Motor neuron (in vitro differentiated cells): ENCODE measurements at places on chromosomes 1 and 21. TPM values are rescaled to one million over a fixed set of nuclear protein-coding genes. Genes with fewer than 3 reads are reported as not detected.

GRCh38 chr1:85371021-85371420, 93.9 kb downstream of the DDAH1 start:
- ATAC-seq: no peak

DNA sequence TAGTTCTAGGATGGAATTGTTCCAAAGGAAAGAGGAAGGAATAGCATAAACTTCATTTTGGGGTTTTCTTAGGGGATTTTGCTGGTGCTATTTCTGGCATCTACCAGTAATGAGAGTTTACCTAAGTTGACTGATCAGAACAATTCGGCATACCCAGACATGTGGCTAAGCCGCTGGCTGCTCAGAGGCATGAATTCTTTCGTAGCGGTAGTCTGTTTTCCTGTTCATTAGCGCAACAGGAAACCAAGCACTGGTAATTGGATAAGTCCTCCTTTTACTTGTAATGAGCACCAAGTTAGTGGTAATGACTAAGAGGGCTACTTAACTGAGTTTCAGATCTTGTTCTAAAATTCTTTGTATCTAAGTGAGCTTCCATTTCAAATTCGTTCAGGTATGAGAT, 38.6 kb downstream of the C21orf91 start:
- ATAC-seq: no peak

DNA sequence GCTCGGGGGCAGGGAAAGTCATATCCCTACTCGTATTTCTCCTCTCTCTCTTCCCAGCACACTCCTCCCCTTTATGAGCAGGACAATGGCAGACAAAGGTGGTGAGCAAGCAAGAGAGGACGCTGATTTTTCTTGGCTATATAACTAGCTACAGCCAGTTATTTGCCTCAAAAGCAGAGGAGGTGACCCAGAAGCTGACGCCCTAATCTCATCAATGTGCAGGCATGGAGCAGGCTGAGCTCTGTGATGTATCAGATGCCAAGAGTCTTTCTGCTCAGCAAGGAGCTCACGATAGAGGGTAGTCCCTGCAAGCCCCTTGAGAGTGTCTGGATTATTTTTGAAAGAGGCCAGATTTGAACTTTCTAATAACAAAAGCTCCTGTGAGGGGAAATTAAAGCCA, 75.5 kb downstream of the ASTN1 start:
- ATAC-seq: peak; percentile 93

DNA sequence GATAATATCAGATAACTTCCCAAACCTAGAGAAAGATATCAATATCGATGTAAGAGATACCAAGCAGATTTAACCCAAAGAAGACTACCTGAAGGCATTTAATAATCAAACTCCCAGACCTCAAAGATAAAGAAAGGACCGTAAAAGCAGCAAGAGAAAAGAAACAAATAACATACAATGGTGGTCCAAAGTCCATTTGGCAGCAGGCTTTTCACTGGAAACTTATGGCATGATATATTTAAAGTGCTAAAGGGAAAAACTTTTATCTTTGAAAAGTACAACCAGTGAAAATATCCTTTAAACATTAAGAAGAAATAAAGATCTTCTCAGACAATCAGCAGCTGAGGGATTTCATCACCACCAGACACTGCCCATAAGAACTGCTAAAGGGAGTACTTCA, 812.7 kb upstream of the ADAMTS5 start:
- no peak for ATAC-seq

GRCh38 chr1:213584272-213584671, 403.5 kb upstream of the PROX1 start:
- no peak for ATAC-seq

GRCh38 chr1:119859647-119860046, 36.7 kb downstream of the ADAM30 start:
- no peak for ATAC-seq

- no peak for ATAC-seq
Observed at GRCh38 chr1:202170726-202171125, 10.3 kb upstream of the PTPN7 start.

GRCh38 chr1:82836213-82836972, 1035.7 kb downstream of the ADGRL2 start:
- peak; percentile 21 for ATAC-seq

DNA sequence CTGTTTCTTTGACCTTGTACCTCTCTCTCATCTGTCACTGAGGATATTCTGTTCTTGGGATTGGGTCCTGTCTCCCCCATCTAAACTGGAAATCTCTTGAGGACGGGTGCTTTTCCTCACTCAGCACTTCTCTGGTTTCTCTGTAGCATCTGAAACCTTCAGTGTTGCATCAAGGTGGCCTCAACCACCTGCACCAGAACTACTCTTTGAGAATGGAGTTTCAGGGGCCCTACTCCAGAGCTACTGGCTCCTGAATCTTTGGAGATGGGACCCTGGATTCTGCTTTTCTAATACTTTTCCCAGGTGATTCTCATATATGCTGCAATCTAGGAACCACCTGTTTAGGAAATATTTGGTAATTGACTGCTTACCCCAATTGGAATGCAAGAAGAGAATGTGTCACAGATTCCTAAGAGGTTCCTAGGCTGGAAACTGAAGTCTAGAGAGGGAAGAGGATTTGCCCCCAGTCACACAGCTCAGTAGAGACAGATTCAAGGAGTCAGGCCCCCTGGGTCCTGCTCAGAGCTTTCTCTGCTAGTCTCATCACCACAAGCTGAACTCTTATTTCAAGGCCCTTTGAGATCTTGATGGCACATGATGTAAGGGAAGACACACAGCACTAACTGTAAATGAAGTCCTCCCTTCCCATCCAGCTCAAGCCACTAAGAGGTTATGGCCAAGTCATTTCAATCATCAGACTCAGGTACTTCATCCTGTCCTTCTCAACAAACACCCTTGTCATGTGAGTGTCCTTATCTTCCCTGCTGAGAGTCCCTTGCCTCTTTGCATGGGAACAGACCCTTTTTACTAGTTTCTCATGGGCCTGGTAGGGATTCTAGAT, 48.7 kb downstream of the EIF2D start:
- no peak for ATAC-seq

GRCh38 chr1:198763298-198763714, 124.5 kb downstream of the PTPRC start:
- no peak for ATAC-seq

GRCh38 chr1:93014168-93014567, 52.9 kb upstream of the DIPK1A start:
- ATAC-seq: no peak

Gene TMEM35B
- total RNA-seq: 29.3 and 32.0 TPM in 2 replicates

Gene SGIP1
- total RNA-seq: 0.46 TPM in 1 of 2 replicates, not detected in the other

Gene GPX7
- total RNA-seq: 45.6 and 48.4 TPM in 2 replicates

Gene PRAMEF7
- not detected in 2 replicates for total RNA-seq

Gene PCP4
- total RNA-seq: not detected in 2 replicates

Gene CLDN17
- not detected in 2 replicates for total RNA-seq
